Skeletal muscle cell (primary cell): ENCODE measurements at places on chromosomes 3 and 15.

- DNase-seq = no peak
Measured at GRCh38 chr3:133491481-133492059, 81.9 kb upstream of the CDV3 start.

DNA sequence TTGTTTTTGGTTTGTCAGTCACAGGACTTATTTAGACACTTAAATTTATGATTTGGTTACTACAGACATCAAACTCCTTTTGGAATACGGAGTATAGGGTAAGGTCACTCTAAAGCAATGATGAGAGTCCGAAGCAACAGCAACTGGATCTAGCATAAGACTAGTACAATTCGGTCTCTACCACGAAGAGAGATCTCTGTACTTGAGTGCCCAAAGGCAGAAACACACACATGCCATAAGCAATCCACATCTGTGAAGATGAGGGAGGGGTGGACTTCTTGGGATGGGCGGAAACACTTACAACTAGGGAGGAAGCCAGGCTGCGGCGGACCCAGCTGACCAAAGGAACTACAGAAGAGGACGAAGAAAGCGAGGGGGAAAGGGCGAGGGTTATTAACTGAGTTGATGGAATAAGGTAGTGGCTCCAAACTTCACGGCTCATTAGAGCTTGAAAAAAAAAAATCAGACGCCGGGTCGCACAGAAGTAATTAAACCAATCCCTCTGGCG, 595 bp downstream of the DPH6 start:
- DNase-seq = no peak

- DNase-seq = peak; percentile 72
Measured at GRCh38 chr3:168884353-168884903, 779.1 kb downstream of the MECOM start.

- DNase-seq = no peak
Measured at GRCh38 chr3:62167566-62168262, 205.6 kb downstream of the FEZF2 start.

- no peak for DNase-seq
Measured at GRCh38 chr3:22685597-22685996, 517.5 kb upstream of the UBE2E2 start.

- no peak for DNase-seq
Measured at GRCh38 chr15:80596521-80596976, 98.6 kb upstream of the ABHD17C start.
